Neuronal stem cell (in vitro differentiated cells): ENCODE measurements at places on chromosomes 13 and 19.

DNA sequence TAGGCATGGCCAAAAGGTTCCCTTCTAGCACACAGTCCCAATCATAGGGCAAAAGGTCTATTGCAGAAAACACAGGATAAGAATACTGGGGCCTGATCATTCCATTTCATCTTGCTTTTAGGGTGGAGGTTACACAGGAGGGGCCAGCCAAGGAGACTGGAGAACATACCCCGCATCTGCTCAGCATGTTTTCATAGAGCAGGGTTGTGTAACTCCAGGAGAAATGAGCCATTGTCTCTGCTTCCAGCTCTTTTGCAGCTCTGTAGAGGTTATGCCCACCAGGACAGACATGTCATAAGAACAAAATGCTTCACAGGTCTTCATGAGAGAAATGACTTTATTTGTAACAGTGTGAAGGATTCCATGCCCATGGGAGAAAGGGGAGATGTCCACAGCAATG is 742.8 kb downstream of the DACH1 start:
- H3K4me3 ChIP-seq = no peak overlapping the region
- no peak for DNase-seq
- no peak overlapping the region for H3K27ac ChIP-seq
- no peaks in the 10 kb centered on the region for H3K36me3 ChIP-seq
- no peaks in the 10 kb centered on the region for H3K27me3 ChIP-seq
- H3K4me1 ChIP-seq = no peaks in the 10 kb centered on the region

DNA sequence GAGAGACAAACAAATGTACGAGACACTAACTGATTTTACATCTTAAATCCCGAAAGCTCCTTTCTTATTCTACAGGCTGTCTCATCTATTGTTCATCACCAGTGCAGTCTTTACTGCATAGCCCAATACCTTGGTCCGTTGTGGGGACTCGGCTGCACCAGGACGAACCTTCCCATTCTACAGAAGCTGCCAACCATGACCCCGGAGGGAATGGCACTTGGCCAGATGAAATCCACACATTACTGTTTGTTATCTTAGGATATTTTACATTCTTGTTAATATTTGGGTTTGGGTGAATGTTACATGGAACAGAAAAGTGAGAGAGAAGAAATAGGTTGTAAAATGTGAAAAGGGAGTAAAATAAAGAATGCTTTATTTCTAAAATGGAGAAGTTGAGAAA is 195.1 kb downstream of the RFC3 start:
- H3K27ac ChIP-seq = no peak overlapping the region
- no peaks in the 10 kb centered on the region for H3K36me3 ChIP-seq
- peaks cover 3% of the 10 kb centered on the region for H3K4me1 ChIP-seq
- H3K4me3 ChIP-seq = no peak overlapping the region

DNA sequence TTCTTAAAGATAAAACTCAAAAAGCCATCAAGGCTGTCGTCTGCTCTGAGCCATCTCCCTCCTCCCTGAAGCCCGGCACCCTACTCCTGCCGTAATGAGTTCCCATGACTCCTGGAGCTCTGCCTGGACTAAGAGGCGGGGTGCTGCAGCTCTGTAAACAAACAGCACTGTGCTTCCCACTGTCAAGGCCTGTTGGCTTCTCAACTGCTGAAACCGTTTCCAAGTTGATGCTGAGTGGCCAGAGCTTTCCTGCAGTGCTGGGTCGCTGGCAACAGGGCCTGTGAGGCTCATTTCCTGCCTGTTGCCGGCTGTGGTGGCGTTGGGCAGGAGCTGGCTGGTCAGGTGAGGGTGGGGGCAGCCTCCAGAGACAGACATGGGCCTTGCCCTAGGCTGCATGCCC is 26.7 kb upstream of the ISYNA1 start:
- no peaks in the 10 kb centered on the region for H3K27me3 ChIP-seq
- H3K4me1 ChIP-seq = peaks cover 7% of the 10 kb centered on the region
- peaks cover 23% of the 10 kb centered on the region for H3K36me3 ChIP-seq
- H3K27ac ChIP-seq = no peak overlapping the region

GRCh38 chr13:97344265-97345175 is 89.4 kb upstream of the RAP2A start:
- no peaks in the 10 kb centered on the region for H3K27me3 ChIP-seq
- H3K27ac ChIP-seq = no peak overlapping the region
- H3K36me3 ChIP-seq = peaks cover 20% of the 10 kb centered on the region
- H3K4me3 ChIP-seq = no peak overlapping the region
- H3K4me1 ChIP-seq = no peaks in the 10 kb centered on the region

DNA sequence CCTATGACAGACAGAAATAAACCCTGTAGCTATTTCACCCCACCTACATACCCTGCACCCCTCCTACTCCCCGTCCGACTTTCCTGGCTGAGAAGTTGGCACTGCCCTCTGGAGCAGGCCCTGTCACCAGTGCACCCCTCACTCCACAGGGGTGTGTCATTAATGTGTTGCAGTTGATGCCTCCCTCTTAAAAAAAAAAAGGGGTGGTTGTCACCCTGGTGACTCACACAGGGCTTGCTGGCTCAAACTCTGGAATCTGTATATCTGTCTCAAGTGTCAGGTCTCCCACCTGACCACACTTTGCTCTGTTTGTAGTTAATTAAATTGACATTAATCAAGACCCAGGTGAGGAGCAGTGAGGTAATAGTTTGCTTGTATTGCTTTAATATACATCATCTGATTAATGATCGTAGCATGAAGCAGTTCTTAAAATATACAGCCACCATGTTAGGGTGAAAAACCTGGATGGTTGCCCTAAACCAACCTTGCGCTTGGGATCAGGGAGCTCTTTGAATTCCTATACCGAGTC is 2.0 kb upstream of the GATAD2A start:
- DNase-seq = no peak
- H3K36me3 ChIP-seq = no peaks in the 10 kb centered on the region
- no peak overlapping the region for H3K27ac ChIP-seq
- H3K27me3 ChIP-seq = no peaks in the 10 kb centered on the region

DNA sequence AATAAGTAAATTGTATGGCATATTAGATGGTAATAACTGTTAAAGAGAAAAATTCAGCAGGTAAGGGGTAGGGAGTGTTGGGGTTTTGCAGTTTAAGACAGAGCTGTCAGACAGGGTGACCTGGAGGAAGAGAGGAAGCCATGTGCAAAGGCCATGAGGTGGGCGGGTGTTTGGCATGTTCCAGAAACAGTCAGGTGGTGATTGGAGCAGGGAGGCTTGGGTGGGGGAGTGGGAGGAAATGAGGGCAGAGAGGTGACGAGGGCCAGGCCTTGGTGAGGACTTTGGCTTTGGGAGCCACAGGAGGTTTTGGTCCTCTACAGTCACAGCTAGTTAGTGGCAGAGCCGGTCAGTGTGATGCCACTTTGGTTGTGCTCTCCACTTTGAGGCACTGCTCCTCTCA is 20.1 kb downstream of the RYR1 start:
- no peaks in the 10 kb centered on the region for H3K36me3 ChIP-seq
- no peak overlapping the region for H3K27ac ChIP-seq
- no peaks in the 10 kb centered on the region for H3K4me1 ChIP-seq

GRCh38 chr19:13986348-13986904 is 19.7 kb downstream of the RFX1 start:
- no peak overlapping the region for H3K27ac ChIP-seq
- no peak for DNase-seq
- H3K4me1 ChIP-seq = peaks cover 11% of the 10 kb centered on the region

GRCh38 chr13:46321494-46322225 is 65.4 kb downstream of the RUBCNL start:
- H3K4me1 ChIP-seq = no peaks in the 10 kb centered on the region
- no peaks in the 10 kb centered on the region for H3K27me3 ChIP-seq

GRCh38 chr19:4391306-4391693 is 9.0 kb downstream of the SH3GL1 start:
- H3K27ac ChIP-seq = peak overlapping the region; percentile 97
- peaks cover 47% of the 10 kb centered on the region for H3K4me1 ChIP-seq
- no peak for DNase-seq
- no peaks in the 10 kb centered on the region for H3K27me3 ChIP-seq

GRCh38 chr13:66461021-66461420 is 769.1 kb downstream of the PCDH9 start:
- H3K27me3 ChIP-seq = no peaks in the 10 kb centered on the region
- no peak overlapping the region for H3K4me3 ChIP-seq
- peaks cover 6% of the 10 kb centered on the region for H3K4me1 ChIP-seq
- H3K36me3 ChIP-seq = no peaks in the 10 kb centered on the region
- no peak for DNase-seq

DNA sequence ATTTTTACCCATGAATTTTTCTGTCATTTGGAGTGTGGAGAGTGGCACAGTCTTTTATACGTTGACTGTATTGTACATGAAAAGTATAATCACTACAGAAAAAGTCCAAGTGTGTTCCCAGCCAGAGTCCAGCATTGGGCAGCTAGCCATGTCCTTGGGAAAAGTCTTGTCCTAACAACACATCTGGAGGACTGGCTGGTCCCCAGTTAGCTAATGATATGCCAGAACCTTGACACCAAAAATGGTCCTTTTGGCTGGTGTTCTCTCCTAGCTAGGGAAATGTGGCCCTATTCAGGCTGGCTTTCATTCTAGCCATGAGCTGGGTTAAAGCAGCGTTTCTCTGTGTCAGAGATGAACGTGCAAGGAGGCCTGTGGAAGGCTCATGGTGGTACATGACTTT is 98.9 kb downstream of the ESD start:
- peaks cover 79% of the 10 kb centered on the region for H3K36me3 ChIP-seq
- H3K27me3 ChIP-seq = no peaks in the 10 kb centered on the region
- no peak overlapping the region for H3K27ac ChIP-seq

DNA sequence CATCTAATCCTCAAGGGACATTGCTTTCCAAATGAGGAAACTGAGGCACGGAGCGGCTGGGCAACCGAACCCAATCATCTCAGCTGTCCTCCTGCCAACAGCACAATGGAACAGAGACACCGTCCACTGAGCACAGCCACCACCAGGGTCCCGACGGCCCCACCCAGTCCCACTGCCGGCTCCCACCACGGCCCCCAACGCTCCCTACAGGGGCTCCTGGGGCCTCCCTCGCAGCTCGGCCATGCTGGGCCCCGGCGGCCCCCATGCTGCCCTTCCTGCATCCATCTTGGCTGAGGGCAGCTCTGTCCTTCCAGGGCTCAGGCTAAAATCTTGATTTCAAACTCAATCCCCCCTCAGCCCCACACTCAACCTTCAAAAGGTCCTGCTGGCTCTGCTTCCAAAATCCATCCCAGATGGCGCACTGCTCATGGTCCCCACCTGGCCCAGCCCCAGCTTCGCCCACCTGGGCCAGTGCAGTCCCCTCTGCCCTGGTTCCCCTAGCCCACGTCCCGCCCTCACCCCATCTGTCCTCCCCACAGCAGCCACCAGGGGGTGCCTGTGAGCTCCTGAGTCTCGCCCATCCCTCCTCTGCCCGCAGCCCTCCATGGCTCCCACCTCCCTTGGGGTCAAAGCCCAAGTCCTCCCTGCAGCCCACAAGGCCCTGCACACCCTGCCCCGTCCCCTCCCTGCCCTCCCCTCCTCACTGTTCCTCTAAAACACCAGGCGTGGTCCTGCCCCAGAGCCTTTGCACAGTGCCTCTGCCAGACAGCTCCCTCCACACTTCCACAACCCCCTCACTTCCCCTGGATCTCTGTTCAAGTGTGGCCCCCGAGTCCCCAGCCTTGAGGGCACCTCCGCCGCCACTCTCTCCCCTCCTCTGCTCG is 7.9 kb downstream of the PIP5K1C start:
- no peaks in the 10 kb centered on the region for H3K4me1 ChIP-seq
- H3K27me3 ChIP-seq = no peaks in the 10 kb centered on the region
- peaks cover under 1% of the 10 kb centered on the region for H3K36me3 ChIP-seq
- H3K27ac ChIP-seq = no peak overlapping the region
- H3K4me3 ChIP-seq = no peak overlapping the region
